ENCODE measurements at places on chromosomes 7 and 10. TPM values are rescaled to one million over a fixed set of nuclear protein-coding genes. Genes with fewer than 3 reads are reported as not detected.

DNA sequence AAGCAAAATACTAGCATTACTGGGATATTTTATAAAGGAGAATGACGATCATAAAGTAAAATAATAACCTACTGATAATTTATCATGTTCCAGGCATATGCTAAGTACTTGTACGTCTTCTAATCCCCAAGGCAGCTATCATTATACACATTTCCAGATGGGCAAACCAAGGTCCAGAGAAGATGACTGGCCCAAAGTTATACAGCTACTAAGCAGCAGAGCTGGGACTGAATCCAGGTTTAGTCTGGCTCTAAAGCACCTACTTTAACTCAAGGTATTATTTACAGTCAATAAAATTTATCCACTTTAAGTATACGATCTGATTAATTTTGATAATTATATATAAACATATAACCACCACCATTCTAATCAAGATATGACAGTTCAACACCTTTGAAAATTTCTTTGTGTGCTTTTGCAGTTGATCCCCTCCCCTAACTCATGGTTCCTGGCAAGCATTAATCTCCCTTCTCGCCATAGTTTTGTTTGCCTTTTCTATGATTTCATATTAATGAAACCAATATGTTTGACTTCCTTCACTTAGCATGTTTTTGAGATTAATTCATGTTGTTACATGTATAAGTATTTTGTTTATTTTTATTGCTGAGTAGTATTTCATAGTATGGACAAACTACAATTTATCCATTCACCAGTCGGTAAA is 126.7 kb downstream of the CPEB3 start:
- peak; percentile 85 for DNase-seq

Gene MRLN
- polyA plus RNA-seq = 142 TPM

Gene BEND7
- 10.2 TPM for polyA plus RNA-seq

GRCh38 chr10:58026036-58026435 is 241.7 kb downstream of the IPMK start:
- no peak for DNase-seq

DNA sequence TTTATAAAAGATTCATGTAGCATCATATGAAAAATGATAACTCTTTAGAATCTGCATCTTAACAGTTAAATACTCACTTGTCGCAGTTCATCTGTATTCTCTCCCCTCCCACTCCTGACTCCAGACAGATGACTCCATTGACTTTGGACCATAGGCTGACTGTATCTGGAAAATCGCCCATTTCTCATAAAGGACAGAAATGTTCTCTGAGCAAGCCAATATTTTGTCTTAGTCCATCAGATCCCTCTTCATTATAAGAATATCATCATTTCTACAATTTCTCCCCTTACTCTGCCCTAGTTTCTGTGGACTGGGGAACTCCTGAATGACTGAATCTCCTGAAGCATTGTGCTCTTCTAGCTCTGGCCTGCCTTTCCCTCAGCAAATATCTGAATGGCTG is 125.4 kb downstream of the SEMA3D start:
- DNase-seq = peak; percentile 61

Gene UPK3B
- 6.6 TPM for polyA plus RNA-seq

GRCh38 chr10:17022466-17022825 is 107.2 kb downstream of the CUBN start:
- no peak for DNase-seq

GRCh38 chr10:71447676-71448075 is 51.0 kb downstream of the CDH23 start:
- DNase-seq = no peak

Gene EPDR1
- 127 TPM for polyA plus RNA-seq

DNA sequence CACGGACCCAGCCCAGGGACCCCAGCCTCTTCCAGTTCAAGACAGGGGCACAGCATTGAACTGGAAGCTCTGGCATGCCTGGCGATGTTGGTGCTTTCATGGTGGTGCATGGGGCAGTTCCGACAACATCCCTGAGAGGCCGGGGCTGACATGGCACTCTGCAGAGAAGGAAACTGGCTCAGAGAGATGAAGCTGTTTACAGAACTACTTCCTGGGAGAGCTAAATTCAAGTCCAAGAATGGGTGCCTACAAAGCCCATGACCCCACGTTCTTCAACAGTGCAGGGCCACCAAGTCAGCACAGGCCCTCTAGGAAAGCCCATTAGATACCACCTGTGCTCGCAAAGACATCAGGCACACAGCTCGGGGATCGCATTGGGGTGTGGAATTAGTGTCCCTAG is 470.9 kb upstream of the MGMT start:
- no peak for DNase-seq

DNA sequence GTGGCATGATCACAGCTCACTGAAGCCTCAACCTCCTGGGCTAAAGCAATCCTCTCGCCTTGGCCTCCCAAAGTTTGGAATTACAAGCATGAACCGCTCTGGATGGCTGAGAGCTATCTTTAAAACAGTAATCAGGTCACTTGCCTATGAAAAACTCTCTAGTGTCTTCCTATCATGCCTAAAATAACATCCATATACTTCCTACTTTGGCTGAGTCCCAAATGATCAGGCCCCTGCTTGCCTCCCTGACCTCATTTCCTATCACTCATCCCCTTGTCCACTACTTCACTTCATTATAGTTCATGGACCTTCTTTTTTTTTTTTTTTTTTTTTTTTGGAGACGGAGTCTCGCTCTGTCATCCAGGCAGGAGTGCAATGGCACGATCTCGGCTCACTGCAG is 28.0 kb downstream of the SEPTIN7 start:
- no peak for DNase-seq

GRCh38 chr7:2084331-2084730 is 148.4 kb downstream of the MAD1L1 start:
- no peak for DNase-seq

Gene LAMB1
- 630 TPM for polyA plus RNA-seq

GRCh38 chr7:8939446-8939845 is 506.0 kb downstream of the NXPH1 start:
- peak; percentile 49 for DNase-seq

- DNase-seq = no peak
These were observed 7.8 kb downstream of the GTPBP4 start for GRCh38 chr10:996031-996430.

GRCh38 chr10:114957122-114957521 is 19.1 kb downstream of the TRUB1 start:
- DNase-seq = no peak

Gene ABCC2
- polyA plus RNA-seq = 0.48 TPM

Gene NANOS1
- polyA plus RNA-seq = 5.1 TPM

Gene PDZD8
- 15.3 TPM for polyA plus RNA-seq

- DNase-seq = no peak
These were observed 281.1 kb downstream of the BAMBI start for GRCh38 chr10:28958468-28958867.

Gene ZNF503
- polyA plus RNA-seq = 9.6 TPM

DNA sequence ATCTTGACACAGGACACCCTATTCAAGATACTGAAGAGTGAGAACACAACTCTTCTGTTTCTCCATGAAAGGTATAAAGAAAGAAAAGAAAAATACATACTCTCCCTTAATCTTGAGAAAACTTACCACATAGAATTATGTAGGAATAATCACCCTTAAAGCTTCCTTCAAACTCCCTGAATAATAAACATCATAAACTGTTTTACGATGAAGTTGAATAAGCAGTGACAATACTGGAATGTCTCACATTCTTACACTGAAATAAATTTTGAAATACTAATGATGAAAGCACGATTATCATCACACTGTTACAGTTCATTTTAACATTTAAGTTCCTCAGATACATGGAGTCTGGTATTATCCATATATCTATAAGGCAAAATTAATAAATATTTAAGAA is 306.2 kb downstream of the IPMK start:
- no peak for DNase-seq

Gene SPACDR
- 0.95 TPM for polyA plus RNA-seq

Gene CPA2
- 0.31 TPM for polyA plus RNA-seq

Gene PLEKHA8
- 11.3 TPM for polyA plus RNA-seq

Gene BMPER
- 6.4 TPM for polyA plus RNA-seq

GRCh38 chr10:123241391-123242141 is 87.4 kb downstream of the BUB3 start:
- no peak for DNase-seq

DNA sequence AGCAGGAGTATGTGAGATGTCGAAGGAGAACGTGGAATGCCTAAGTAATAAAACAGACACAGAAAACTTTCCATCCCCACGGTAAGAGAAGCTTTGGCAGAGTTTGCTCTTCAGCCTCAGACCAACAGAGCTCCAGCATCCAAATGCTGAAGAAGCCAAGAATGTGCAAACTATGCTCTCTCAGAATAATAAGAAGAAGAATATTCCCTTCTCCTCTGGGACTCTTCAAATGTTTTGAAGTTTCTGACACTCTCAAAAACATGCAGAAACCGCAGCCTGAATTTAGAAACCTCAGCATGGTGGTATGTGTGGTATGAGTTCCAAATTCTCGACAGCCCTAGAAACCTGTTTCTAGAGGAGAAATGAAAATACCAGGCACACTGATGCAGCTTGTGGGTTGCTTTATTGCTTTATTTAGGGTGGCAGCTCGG is 113.3 kb downstream of the KCNMA1 start:
- peak; percentile 84 for DNase-seq

GRCh38 chr10:33657154-33657908 is 322.9 kb upstream of the NRP1 start:
- DNase-seq = no peak

DNA sequence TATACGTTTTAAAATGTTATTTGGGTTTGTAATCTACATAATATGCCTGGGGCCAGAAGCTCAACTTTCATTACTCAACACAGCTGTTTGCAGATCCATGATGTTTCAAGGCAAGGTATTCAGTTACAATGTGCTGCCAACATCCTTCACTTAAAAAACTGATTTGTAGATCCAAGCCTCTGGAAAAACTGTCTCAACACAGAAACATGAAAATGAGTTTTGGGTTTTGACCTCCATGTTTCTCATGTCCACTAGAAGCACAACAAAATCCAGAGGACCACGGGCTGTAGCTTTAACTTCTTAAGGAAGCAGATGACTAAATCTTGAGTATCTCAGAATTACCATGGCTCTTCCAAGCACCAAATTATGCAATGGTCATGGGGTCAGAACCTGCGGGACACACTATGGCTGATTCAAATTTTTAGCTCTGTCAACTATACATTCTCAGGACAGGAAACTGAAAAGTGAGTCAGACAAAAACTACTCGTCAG is 247.1 kb upstream of the GRB10 start:
- peak; percentile 29 for DNase-seq

- DNase-seq = no peak
These were observed 2.4 kb downstream of the PRDX3 start for GRCh38 chr10:119176166-119176565.

- no peak for DNase-seq
These were observed 53.5 kb upstream of the VIPR2 start for GRCh38 chr7:159198016-159198724.

DNA sequence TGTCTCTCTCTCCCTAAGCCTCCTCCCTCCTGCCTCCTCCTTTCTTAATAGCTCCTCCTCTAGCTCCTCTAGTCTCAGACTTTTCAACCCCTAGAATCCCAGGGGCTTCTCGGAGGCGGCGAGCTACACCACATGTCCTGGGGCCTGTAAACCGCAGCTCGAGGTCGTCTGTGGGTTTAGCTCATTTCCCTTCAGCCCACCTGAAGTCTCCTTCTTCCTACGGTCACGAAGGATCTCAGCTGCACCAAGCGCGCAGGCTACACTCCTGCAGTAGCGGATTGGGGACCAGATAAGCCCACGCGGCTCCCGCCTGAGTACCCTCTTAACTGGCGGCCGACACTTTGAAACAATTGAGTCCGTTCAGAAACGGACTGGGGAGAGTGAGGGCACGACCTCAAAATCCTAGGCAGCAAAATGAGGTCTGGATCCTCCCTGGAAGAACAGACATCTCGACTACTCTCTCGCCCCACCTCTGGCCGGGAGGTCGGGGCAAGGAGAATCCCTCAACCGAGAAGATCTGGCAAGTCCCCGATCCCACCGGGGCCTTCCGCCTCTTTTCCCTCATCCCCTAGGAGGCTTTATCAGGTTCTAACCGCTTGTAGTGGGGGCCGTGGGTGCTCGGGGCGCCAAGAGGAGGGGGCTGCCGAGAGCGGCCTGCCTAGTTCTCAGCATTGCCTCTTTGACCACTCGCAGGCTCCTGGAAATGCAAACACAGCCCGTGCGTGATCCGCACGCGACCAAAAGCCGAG is 1.3 kb upstream of the SORCS3 start:
- DNase-seq = no peak

Gene ACHE
- 68.0 TPM for polyA plus RNA-seq

Gene FAM25C
- not detected for polyA plus RNA-seq
